ENCODE measurements at places on chromosomes 1 and 21.

- DNase-seq, result no peak
Measured at GRCh38 chr1:220325306-220325995, 53.2 kb upstream of the RAB3GAP2 start.

- no peak for DNase-seq
Measured at GRCh38 chr1:119488216-119488615, 18.8 kb upstream of the HSD3B1 start.

DNA sequence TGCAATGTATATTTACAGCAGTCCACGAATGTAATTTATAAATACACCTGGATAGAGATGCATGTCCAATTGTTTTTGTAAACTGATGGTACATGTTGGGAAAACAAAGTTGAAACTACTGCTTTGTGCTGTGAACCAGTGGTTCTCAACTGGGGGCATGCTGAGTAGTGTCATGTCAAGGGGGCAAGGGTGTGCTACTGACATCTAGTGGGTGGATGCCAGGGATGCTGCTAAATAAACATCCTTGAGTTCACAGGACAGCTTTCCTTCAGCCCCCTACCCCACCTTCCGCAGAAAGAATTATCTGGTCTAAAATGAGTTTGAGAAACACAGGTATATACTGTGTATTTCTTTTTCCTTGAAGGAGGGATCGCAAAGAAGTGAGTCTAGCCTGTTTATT is 95.9 kb downstream of the RASAL2 start:
- no peak for DNase-seq

DNA sequence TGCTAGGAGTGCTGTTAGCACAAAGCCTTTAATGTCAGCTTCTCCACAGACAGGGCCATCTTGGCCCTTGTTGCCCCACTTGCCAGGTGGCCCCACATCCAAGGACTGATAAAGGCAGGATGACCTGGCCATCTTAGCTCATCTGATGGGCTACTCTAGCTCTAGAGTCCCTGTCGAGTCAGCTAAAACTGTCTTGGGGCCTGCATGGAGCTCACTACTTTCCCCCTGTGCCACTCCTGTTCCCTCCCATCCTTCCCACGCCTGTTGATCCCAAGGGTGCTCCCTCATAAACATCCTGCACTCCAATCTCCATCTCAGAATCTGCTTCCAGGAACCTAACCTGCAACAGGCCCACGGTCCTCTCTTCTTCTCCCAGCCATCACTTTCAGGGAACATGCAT is 652 bp upstream of the GPX7 start:
- no peak for DNase-seq

GRCh38 chr1:54475946-54476516 is 69.8 kb upstream of the SSBP3 start:
- DNase-seq, result no peak

DNA sequence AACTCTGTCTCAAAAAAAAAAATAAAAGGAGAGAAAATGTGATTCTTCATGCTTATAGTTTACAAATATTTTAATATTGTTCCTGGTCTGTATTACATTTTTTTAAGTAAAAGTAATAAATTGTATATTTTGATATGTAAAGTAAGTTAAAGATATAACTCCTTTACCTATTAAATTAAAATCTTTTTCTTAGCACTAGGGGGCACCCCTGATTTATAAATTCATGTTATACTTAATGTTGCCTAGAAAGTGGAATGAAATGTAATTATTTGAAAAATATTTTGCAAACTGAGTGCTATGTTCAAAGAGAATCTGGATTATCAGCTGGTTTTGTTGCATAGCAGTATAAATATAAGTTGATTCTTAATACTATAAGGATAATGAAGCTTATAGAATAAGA is 49.2 kb downstream of the RALGPS2 start:
- DNase-seq, result no peak

DNA sequence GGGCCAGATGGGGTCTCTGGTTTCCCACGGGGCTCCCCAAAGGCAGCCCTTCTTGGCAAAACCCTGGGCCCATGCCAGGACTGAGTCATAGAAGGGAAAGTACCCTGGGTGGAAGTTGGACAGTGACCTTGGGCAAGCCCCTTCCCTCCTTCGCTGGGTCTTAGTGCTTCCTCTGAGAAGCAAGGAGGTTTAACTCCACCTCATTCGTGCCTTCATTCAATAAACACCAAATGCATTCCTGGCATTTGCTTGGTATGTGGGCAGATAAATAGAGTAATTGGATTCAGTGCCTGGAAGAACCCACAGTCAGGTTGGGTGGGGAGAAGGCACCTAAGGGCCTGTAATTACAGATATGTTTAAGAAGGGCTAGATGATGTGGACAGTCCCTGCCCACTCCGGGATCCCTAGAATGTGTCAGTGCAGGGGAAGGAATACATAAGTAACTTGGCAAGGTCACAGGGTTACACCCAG is 36.3 kb upstream of the CITED4 start:
- no peak for DNase-seq

DNA sequence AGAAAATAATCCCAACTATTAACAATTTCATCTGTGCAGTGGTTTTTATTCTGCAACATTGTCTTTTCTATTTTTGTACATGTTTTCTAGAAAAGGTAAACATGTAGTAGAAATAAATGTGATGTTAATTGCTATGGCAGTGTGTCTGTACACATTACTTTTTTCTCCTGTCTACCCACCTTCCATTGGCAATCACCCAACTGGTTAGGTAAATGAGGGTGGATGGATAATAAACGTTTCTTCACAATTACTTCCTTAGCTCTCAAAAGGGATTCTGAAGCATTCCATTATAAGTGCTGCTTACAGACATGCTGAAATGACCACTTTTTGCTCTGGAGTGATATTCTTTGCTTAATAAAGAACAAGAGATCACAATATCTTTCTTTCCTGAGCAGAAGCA is 61.4 kb downstream of the MAGI3 start:
- no peak for DNase-seq

DNA sequence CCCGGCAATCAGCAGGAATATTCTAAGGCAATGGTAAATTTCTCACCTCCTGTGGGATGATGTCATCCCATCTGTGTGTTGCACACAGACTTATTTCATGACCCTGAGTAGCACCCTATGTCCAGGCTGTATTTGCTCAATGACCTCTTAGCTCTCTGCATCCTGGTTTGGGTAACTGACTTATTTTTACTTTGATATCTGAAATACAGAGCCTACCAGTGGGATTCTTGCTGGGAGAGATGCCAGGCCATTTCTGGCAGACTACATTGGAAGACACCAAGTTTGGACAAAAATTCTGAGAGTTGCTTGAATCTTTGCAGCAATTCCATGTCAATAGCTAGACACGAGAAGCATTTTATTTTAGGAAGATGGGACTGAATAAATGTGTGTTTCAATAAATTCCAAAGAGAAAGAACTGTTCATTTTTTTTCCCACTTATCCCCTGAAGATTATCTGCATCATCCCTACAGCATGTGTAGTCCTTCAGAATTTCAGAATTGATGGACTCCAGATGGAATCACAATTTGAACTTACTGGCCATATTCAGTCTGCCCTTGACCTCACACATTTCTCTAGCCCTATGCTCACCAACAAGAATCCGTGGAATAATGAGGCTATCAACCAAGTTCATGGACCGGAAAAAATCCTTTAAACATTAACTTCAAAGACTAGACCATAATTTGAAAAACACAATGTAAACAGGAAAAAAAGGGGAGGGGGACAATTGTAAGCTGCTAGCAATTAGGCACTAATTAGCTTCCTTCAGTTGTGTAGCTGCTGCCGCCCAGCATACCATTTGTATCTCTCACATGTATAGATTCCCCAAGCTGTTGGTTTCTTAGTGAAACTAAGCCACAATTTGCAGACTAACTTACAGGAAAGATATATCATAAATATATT is 226.5 kb downstream of the HMCN1 start:
- DNase-seq, result no peak

GRCh38 chr21:34693192-34693810 is 24.5 kb downstream of the CLIC6 start:
- peak; percentile 45 for DNase-seq

- no peak for DNase-seq
Measured at GRCh38 chr21:36909901-36910561, 56.4 kb downstream of the HLCS start.

- peak; percentile 19 for DNase-seq
Measured at GRCh38 chr1:231039161-231040018, 664 bp downstream of the FAM89A start.

- no peak for DNase-seq
Measured at GRCh38 chr1:41289196-41289595, 47.1 kb upstream of the SCMH1 start.

DNA sequence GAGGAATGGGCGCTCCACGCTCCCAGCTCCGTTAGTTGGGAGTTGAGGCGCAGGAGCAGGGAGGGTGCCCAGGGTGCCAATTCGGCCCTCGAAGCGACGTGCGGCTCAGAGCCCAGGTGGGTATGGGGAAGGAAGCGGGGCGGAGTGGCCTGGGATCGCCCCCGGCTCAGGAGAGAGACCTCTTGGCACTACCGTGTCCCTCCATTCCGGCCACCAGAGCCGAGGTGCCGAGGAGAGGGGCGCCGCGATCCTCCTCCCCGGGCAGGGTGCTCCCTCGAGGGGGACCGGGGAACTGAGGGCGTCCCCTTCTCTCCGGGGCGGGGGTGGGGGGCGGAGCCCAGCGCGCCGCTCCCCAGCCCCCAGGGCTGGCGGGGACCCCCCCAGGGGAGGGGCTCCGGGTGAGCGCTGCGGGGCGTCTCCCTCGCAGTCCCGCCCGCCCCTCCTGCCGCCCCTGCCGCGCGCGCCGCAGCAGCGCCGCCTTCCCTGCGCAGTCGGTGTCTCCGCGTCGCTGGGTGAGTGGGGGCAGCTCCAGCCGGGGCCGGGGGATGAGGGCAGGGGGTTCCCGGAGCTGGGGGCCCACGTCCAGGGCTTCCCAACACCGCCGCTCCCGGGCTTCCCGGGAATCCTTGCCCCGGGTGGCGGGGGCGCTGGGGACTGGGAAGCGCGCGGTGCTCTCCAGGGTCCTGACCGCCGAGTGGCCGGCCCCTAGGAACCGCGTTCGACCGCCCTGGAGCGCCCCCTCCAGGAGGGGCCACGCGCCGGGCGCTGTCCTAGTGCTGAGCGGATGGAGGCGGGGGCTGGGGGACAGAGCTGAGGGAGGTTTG is at the start of gene HPCA:
TSS of gene HPCA (plus strand) at position 488 of the 824 bp plus-strand sequence. CDS start 2,408 bp downstream, outside the sequence.
- DNase-seq, result peak; percentile 43

DNA sequence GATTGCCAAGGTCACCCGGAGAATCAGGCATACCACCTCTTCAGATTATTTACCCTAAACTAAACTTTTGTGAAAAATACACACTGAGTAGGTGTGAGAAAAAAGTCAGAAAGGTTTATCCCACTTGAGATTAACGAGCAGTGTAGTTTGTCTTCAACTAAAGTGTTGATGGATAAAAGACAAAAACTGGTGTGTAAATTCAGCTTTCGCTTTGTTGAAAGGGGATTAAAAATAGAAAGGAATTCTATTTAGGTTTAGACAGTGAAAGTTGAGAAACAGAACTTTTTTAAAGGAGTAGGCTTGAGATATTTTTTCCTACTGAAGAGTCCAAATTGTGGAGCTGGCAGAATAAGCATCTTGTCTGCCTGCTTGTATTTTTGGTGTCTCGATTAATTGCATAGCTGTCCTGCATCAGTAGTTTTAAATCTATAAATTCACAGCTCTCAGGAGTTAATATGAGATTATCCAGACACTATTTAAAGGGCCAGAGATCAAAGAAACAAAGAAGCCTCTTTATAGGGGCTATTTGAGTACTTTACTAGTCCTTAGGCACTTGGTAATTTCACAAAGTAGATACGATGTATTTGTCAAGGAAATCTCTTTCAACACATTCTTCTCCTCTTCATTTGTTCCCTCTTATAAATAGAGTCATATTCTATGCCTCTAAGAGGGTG is 46.7 kb upstream of the RABGAP1L start:
- no peak for DNase-seq

DNA sequence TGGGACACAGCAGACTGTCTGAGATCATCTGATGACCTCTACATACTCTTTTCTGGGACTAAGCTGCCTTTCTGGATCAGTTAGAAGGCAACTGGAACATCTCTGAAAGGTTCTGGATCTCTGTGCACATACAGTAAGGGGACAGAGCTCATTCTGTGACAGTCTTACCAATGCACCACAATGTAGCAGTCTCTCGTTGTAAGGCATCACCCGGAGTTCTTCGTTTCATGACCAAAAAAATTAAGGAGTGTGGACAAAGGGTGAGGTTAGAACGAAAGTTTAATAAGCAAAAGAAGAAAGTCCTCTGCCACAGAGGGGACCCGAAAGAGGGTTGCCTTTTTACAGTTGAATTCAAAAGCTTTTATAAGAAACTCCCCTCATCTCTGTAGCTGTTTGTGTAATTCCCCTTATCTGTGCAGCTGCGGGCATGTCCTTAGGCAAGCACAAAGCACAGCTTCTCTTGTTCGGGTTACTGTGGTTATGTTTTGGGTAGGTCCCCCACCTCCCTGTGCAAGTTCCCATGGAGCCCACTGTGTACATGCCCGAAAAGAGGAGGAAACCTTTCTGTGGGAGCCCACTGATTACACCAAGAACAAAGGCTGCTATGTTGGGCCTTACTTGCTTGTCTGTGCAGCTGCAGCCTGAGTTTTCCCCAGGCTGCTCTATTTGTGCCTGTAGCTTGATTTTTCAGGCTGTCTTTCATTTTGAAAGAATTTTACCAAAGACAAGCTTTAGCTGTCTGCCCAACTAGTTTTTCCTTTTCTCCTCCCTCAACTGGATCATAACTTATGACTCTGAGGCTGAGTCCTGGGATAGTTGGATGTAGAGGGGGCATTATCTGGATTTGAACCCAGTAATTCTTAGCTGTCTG is 53.1 kb upstream of the CACNA1E start:
- DNase-seq, result no peak

DNA sequence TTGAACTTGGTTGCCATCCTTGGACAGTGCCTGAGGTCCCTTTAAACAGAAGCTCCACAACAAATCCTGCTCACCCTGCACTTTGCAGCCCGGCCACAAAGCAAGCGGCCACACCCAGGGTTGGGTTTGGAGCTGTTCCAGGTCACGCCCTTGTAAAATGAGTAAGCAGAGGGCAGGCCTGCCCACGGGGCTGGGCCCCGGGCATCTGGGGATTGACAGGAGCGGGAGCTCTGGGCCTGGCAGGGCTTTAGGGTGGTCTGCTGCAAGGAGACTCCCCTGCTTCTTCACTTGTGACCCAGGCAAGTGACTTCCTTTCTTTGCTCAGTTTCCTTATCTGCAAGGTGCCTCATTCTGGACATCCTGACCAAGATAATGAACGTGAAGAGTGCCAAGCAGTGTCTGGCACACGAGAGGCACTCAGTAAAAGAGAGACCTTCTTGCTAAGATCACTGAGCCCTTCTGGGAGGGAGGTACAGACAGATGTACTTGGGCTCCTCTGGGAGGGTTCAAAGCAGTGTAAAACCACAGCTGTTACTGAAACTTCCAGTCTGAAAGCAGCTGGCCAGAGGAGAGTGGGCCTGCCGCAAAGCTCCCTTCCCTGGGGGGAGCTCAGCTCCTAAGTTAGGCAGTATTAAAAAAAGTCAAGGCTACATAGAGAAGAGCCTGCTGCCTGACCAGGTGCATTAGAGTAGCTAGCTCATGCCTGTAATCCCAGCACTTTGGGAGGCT is 2.6 kb downstream of the E2F2 start:
- DNase-seq, result peak; percentile 78

GRCh38 chr21:42454786-42455185 is 41.2 kb downstream of the RSPH1 start:
- no peak for DNase-seq

- no peak for DNase-seq
Measured at GRCh38 chr1:47491341-47491753, 53.5 kb downstream of the FOXD2 start.
